ENCODE measurements at places on chromosomes 1 and 21.

GRCh38 chr1:155651861-155652661 is 36.5 kb downstream of the YY1AP1 start:
- no peak for DNase-seq

- no peak for DNase-seq
Measured at GRCh38 chr1:197126691-197127090, 19.8 kb downstream of the ASPM start.

DNA sequence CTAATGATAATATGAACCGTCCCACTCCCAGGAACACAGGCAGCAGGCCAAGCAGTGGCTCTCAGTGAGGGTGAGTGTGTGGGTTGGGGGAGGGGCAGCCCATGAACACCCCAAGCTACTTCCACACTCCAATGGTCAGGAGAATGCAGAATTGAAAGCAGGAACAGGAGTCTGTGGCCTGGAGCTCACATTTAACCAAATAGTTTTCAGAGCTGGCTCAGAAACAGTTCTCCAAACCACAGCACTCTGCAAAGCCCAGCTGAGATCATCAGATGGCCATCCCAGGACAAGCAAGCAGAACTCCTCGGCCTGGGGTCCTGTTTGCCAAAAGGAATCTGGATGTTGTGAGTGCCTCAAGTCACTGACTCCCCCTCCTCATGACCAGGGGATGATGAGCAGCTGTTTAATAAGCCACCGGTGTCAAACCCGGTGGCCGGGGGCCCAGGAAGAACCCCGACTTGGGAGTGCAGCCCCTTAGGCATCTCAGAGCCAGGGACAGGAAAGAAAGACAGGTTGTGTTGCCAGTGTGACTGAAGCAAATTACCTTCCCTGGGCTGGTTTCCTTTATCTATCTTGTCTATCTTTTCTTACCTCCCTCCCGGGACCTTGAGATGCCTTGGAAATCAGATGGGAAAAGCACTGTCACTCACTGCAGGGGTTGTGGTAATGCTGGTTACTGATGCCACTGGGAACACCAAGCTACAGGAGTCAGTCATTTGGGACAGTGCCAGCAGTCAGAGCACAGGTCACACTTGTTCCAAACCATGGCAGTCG is 20.4 kb downstream of the DEGS1 start:
- no peak for DNase-seq

- peak; percentile 48 for DNase-seq
Measured at GRCh38 chr1:43067977-43068751, 103.9 kb downstream of the EBNA1BP2 start.

- DNase-seq: peak; percentile 17
Measured at GRCh38 chr1:41915786-41916571, 2.7 kb downstream of the HIVEP3 start.

Data from NCI-H1105 (cell line).